Stimulated activated CD4-positive, alpha-beta T cell treated with anti-CD3 and anti-CD28 coated beads, Interleukin-1b, Interleukin-23, amount 100 ng/mL, for 24 hours (primary cell): ENCODE measurements at places on chromosomes 5 and 9.

DNA sequence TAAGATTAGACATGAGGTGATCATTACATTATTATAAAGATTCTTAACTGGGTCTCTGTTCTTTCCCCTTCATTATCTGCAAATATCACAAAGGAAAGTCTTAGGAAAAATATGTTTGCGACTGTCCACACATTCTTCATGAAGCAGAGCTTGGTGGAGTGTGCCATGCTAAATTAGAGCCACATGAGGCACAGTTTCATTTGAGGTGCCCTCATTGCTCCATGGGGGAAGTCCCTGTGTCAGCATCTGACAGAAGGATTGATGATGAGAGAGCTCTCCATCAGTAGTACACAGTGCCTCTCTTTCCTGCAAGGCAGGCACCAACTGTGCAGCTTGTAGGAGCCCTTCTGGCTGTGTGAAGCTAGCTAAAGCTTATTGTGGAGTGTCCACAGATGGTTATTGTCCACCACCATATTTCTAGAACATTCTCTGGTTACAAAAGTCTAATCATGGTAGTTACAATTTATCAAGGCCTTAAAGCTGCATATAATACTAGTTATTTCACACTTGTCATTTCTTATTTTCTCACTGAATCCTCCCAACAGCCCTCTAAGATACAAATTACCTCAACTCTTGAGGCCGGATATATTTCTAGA lies 63.9 kb downstream of the C9orf152 start:
- DNase-seq: no peak

DNA sequence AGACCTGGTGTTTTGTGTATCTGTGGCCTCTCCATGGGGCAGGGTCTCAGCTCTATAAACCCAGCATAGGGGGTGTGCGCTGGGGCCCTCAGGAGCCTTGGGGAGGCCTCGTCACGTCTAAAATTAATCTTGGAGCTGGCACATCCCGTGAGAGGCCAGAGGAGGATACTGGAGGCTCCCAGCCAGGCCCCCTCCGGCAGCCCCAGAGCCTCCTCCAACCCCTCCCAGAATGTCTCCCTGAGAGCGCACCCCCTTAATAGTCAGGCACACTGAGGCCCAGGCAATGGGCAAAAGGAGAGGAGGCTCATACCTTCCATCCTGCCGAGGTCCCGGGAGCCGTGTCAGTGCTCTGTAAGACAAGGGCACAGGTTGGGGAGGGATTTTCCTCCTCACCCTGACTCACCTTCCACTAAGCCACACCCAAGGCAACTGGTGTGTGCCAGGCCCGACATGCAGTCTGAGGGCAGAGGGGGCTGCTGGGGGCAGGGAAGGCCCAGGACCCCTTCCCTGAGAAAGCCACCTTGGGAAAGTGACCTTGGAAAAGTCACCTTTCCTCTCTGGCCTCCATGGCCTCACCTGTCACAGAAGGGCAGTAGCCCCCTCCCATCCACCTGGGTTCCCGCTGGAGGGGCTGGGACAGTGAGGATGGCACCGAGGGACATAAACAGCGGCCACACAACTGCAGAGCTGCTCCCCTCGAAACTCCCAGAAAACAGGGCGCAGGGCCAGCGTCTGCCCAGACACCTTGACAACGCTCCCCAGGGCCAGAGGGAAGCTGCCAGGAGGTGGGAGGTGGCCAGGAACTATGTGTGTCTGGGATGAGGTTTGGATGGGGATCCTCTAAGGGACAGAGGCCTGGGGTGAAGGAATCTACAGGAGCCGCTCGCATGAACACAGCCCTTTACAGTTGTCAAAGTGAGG lies 2.9 kb downstream of the AK1 start:
- no peak for DNase-seq

DNA sequence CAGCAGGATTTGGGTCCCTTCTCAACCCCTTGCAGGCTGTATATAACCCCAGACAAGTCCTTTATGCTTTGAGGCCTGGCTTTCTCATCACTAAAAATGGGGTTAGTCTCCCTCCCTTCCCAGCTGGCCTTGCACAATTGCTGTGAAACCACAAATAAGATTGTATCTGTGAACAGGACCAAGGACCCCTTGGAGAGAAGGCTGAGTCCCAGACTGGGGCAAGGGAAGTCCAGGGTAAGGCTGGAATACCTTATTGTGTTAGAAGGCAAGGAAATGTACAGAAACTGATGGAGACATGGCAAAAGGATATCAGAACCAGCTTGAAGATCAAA lies 11.4 kb downstream of the MACROH2A1 start:
- no peak for DNase-seq

DNA sequence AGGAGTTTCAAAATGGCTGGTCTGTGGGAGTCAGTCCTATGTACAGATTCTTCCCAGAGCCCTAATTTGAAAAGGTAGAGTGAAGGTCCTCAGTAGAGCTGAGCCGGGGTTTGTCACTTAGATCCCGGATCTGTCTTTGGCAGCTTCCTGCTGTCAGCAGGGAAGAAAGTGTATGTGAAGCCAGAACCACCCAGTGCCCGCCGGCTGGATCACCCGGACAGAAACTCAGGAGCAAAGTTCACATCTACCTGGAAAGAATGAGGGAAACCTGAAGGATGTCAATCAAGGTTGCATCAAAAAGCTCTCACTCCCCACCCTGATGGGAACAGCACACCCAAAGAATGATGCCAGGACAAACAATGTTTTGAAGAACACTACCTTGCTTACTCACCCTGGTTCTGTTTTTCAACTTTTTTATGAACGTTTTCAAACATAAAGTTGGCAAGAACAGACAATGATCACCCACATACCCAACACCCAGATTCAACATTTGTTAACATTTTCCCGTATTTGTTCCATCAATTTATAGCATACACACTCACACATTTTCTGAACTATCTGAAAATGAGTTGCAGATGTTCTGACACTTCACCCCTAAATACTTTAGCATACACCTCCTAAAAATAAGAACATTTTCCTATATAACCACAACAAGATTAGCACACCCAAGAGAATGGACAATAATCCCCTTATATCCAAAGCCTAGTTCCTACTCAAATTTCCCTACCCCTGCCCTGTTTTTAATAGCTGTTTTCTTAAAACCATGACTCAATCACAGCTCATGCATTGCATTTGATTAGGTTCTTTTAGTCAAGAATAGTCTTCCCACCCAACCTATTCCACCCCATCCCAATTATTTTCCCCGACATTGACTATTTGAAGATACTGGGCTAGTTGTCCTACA lies 133.9 kb downstream of the LHFPL2 start:
- no peak for DNase-seq

DNA sequence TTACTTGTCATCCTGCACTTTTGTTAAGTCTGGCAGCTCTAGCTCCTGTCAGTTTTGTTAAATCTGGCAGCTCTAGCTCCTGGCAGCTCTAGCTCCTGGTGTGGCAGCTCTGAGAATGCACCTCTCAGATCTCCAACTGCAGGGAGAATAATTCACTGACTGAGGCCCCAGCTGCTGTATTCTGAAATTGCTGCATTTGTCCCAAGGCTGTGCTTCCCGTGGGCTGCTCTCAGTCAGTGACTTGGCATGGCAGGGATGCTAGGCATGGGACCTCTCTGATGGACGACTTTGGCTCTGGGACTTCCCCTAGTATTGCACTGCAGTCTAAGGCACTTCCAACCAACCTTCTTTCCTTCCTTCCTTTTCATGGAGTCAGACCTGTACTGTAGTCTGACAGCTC lies 475.7 kb downstream of the CCDC171 start:
- DNase-seq: no peak

GRCh38 chr5:102106599-102106998 lies 189.5 kb downstream of the SLCO4C1 start:
- no peak for DNase-seq

DNA sequence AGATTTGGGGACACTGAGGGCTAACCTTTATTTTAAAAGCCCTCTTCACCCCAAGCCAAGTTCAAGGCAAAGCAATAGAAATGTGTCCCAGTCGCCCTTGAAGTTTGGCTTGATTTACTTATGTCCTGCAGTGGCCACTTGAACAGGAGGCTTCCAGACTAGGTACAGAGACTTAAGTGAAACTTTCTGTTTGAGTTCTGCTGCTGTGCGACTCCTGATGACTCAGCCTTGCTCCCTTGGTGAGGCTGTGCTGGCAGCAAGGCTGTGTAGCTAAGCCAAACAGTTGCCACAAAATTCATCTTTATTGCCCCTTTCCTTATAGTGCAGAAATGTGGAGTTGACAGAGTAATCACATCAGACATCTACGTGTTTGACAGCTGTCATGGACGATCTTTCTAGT lies 68.8 kb upstream of the NTRK2 start:
- DNase-seq: no peak

DNA sequence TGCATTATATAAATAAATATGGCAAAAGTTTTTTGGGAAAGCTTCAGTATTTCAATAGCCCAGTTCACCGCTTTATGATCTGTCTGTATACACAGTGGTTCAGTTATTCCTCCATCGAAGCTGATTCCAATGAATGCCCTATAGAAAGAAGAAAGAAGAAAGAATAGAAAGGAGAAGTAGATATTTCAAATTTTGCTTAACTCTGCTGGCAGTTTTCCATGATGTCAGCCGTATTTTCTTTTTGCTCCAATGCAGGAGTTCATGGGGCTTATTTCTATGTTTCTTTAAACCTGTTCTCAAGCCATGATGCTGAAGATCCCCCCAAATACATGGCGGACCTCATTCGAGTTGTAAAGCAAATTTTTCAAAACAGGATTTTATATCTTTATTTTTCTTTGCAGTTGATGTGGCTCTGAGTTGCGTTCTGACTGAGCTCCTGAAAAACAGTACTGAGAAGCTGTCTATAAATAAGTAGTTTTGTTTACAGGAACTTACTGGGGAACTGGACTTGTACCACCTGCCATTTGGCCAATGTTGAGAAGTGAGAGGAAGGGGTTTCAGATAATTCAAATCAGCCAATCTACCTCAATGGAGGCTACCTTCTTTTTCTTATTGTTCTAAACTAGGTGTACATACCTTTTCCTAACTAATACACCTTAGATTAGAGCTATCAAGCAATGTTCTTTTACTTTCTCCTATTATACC lies 418.5 kb upstream of the MEF2C start:
- no peak for DNase-seq
